OCI-LY7 (cell line): ENCODE measurements at places on chromosomes 2 and 18.

GRCh38 chr2:127293386-127293747, 577 bp downstream of the ERCC3 start:
- no peak for DNase-seq

GRCh38 chr2:96956211-96956610, 30.2 kb downstream of the FAM178B start:
- no peak for DNase-seq

GRCh38 chr18:75607701-75608100, 180.2 kb upstream of the SMIM21 start:
- no peak for DNase-seq

GRCh38 chr2:64462171-64462570, 8.2 kb downstream of the LGALSL start:
- no peak for DNase-seq

GRCh38 chr2:98175811-98176210, 88.8 kb downstream of the VWA3B start:
- peak; percentile 59 for DNase-seq

DNA sequence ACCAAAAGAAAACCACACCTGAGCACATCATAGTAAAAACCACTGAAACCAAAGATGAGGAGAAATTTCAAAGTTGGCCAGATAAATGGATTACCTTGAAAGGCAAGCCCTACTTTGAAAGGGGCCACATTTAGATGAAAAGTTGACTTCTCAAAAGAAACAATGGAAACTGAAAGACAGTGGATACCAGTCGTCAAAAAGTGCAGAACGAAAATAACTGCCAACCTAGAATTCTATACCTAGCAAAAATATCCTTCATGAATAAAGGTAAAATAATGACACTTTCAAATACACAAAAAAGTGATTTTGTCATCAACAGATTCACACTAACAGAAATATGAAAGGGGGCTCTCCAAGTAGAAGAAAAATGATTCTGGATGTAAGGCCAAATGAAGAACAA, 18.4 kb downstream of the NEU4 start:
- DNase-seq: no peak

GRCh38 chr18:59555995-59556659, 141.1 kb downstream of the CCBE1 start:
- no peak for DNase-seq

GRCh38 chr2:237201461-237202287, 116.0 kb downstream of the COPS8 start:
- DNase-seq: no peak

DNA sequence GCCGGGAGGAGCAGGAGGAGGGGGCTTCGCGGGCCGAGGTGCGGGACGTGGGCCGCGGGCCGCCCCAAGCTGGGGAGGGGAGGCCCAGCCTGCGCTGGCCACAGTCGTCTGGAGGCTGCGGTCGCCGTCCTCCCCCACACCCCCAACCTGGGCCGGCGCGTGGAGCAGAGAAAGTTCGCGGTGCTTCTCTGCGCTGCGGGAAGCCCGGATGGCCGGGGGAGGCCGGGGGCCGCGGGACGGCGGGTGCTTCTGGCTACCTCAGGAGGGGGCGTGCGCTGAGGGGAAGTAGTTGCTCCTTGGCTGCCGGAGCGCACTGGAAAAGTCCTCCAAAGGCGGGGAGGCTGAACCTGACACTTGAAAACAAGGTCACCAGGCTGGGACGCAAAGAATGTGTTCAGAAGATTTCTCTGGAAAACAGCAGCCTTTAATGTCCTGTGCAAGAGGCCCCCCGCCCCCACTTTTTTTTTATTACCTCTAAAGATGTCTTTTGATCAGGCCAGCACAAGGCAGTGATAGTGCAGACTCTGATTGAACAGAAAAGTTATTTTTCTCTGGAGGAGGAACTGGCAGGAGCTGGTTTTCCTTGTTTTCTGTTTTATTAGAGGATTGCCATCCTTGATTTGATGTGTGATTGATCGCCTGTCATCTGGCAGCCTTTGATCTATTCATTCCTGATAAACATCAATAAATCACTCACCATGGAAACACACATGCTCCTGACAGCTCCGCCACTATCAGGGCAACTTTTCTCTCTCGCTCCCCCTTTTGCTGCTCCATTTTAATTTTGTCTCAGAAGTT, 1.6 kb downstream of the TSHZ1 start:
- peak; percentile 5 for DNase-seq

DNA sequence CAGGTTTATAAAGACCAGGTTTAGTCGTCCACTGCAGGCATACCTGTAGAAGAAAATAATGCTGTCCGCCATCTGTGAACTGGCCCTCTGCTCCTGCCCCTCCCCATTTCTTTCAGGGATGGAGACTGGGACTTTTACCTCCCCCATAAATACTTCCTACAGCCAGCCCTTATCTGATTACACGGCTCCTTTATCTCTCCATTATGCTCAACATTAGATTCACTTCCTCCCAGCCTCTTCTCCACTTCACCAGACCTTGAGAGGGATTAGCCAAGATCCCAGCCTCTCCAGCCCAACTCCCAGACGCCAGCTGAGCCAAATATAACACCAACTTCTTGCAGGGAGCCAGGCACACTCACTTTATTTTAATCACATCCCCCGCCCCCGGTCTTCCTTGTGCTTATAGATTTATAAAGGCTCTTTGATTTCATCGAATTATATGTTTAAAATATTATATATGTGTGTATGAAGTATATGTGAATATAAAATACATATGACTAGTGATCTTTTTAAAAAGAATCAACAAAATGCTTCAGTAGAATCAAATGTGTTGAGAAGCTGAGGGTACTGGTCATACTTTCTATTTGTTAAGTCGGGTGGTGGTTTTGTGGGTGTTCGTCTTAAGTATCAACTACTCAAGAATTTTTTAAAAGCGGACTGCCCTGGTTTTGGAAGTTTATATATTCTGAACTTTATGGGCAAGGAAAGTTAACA, 81.0 kb downstream of the SPRED2 start:
- no peak for DNase-seq

DNA sequence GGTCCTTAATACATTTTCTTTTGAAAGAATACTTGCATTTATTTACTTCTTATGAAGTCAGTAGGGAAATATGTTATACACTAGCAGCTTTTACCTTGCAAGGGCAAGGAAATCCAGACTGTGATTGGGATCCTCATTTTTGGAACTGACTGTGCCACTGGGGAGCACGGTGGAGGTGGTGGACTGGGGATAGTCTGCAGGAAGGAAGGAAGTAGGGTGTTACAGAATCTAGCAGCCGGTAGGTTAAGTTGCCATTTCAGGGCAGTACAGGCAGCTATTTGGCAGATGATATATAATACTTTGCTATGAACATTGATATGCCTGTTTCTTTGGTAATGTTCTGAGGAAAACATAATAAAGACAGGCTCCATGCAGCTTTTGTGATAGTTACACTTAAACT, 238.3 kb downstream of the PHLPP1 start:
- no peak for DNase-seq

DNA sequence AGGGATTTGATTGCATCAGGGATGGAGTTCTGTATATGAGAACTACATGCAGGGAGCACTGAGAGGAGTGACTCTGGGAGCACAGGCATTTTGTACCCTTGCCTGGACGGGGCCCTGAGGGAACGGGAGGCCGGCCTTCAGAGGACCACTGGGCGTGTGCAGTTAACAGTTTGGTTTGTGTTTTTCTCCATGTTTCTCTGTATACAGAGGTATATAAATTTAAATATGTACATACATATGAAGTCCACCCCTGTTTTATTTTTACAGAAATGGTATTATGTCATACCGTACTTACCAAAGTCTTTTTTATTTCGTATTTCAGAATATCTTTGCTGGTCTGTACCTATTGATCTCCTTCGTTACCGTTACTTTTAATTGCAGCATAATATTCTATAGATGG, 111.3 kb downstream of the PTPRM start:
- no peak for DNase-seq

- no peak for DNase-seq
Observed at GRCh38 chr18:41732356-41732755, 222.7 kb upstream of the PIK3C3 start.

DNA sequence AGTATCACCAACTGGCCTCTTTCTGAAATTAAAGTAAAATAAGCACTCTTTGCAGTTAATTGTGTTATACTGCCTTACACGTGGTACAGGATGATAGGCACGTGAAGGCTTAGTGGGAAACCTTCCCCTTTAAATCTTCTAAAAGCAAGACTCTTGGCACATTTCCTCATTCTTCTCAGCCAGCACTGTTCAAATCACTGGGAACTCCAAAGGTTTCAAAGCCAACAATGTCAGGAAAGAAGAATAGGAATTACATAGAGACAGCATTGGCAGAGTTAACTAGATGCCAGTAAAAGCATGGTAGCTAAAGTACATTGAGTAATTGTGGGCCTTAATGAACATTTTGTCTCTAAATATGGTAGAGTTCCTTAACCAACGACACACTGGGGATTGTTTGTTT, 96.4 kb downstream of the DTNA start:
- DNase-seq: no peak

DNA sequence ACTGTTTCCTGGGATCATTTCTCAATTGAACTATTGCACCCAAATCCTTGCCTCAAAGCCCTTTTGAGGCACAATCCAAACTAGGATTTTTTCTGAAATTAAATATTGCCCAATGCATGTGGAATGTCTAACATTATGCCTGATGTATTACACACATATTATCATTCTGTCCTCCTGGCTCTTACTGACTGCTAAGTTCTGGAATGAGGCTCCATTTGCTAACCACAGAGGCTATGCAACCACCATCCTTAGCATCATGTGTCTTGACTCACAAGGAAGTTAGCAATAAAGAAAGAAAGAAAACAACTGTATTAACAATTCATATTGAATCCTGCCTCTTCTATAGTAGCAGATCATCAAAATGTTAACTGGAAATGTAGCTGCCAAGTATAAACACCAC, 1142.7 kb downstream of the CNTNAP5 start:
- no peak for DNase-seq

- DNase-seq: peak; percentile 48
Observed at GRCh38 chr2:54866868-54867267, 143.4 kb downstream of the EML6 start.

GRCh38 chr2:240963065-240963867, 35.2 kb upstream of the SNED1 start:
- no peak for DNase-seq

DNA sequence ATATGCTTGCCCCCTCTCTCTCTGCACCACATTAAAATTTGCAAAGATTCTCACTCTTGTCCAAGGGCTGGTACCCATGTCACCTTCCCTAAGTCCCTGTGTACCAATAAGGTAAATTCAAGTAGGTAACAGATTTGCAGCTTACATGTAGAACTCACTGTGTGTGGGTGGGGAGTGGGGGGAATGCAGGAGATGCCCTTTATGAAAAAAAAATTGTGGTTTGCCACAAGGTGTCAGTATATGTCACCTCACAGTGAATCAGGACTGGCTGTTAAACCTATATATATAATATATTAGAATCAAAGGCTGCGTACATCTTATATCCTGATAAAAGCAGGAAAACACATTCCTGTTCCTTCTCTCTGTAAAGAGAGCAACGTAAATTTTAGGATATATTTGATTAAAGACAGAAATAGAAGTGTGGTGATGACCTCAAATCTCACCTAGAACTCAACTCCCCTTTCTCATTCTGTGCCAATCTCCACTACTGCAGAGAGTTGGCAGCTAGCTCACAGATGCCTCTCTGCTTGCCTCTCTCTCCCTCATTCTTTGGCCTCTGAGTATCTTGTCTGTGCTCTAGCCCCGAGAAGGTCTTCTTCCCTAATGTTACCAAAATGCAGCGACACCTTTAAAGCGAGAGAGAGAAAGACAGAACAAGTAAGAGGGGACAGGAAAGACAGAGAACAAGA, 536 bp downstream of the XDH start:
- DNase-seq: peak; percentile 32

GRCh38 chr2:29664578-29664977, 256.8 kb downstream of the ALK start:
- DNase-seq: no peak

DNA sequence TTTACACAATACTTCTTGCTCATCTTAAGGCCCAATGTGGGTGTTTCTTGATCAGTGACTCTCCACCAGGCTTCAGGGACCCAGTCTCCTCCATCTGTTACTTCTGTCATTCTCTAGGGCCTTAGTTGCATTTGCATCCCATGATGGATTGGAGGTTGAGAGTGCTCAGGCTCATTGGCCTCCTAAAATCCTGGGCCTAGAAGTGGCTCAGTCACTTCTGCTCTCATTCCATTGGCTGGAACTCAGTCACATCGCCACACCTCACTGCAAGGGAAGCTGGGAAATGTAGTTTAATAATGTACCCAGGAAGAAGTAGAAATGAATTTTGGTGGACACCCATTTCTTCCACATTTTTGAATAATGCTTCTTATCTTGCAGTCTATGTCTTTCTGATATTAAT, 223.5 kb downstream of the HRH4 start:
- DNase-seq: peak; percentile 26

- DNase-seq: no peak
Observed at GRCh38 chr18:55400081-55400480, 187.9 kb downstream of the TCF4 start.

DNA sequence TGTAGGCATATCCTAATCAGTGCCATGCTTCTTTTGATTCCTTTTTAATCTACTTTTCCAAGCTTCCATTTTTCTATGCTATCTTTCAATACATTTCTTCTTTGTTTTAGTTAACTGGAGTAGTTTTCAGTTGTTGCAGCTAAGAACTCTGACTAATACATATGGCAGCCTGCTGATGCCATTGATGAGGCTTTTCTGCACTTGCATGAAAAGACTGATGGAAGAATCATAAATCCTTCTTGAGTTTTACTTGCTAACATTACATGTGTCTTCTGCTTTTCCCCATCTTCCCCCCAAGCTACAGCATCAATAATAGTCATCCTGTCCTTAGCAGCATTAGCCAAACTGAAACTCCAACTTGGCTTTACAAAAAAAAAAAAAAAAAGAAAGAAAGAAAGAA, 203.3 kb downstream of the LRP1B start:
- no peak for DNase-seq

GRCh38 chr18:410047-410455, 90.5 kb downstream of the COLEC12 start:
- no peak for DNase-seq

- no peak for DNase-seq
Observed at GRCh38 chr2:96024336-96025193, 10.2 kb downstream of the GPAT2 start.

- no peak for DNase-seq
Observed at GRCh38 chr2:177556153-177556552, 163.6 kb downstream of the AGPS start.

DNA sequence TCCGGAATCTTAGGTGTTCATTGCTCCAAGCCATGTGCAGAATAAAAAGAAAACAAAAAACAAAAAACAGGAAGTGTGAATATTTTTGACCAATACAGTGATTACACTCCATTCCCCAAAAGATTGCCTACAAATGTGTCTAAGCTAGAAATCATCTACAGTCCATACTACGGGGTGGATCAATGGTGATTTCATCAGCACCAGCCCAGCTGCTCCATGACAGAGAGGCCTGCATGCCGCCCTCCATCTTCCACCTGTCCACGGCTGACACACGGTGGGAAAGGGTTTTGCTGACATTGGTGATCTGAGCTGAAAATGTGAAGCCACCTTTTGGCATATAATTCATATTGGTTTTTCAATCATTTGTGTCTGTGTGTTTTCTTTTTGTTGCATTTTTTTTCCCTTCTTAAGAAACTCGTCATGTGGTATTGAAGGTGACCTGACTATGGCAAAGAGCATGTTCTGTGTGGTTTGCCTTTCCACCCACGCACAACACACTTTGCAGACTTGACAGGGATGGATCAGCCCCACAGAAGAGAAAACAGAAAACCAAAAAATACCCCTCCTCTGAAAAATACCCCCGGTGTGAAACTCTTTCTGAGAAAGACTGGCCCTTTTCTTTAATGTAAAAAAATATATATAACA, 533.1 kb downstream of the RNF144A start:
- no peak for DNase-seq
